Cerebellar nuclear complex (tissue), 1 donor: ENCODE measurements at places on chromosomes 4 and X.

DNA sequence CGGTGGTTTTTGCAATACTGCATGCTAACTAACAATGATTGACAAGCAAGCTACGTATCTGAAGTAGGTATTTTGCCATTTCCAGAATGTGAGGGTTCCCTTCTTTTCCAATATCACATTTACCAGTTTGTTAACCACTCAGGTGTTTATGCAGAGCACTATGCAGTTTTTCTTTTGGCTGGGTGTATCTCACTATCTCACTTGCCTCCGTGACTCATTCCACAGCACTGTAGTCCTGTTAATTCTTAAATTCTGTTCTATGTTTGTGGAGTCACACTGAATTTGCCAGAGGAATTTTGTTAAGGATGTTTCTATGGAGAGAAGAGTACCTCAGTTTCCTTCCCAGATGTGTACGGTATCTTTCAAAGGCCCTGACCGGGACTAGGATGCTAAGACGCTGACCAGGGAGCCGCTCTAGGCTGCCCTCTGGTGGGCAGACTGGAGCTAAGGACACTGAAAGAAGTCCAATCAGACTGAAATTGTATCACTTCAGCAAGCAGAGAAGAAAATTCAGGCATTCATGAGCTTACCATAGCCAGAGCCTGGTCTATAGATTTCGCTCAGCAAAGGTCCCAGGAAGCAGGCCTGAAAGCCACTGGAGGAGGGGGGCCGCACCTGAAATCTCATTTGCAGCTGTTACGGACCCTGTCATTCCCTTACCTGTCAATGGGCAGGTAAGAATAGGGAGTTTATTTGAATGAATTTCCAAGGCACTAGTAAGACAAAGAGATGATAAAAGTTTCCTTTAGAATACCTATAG, 388.4 kb upstream of the SPOCK3 start:
- DNase-seq, result no peak

GRCh38 chr4:88219099-88219498, 60.7 kb upstream of the ABCG2 start:
- DNase-seq, result no peak

- DNase-seq, result no peak
These were observed 40.7 kb downstream of the KLF3 start for GRCh38 chr4:38704622-38705154.

DNA sequence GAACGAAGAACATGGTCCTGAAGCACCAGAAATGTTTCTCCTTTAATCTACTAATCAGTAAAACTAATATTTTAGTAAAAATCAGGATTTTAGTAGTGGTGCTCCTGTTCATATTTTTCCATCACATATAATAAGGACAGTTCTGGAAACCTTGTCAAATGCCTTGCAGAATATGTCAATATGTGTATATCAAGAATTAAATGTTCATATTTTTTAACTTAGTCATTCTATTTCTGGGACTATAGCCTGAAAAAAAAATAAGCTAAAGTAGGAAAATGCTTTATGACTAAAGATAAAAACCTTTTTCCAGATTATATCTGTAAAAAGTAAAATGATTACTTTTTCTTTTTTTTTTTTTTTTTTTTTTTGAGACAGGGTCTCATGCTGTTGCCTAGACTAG, 65.1 kb downstream of the MAB21L2 start:
- no peak for DNase-seq

GRCh38 chrX:149937871-149938426, 342 bp downstream of the EOLA2 start:
- no peak for DNase-seq

- DNase-seq, result no peak
These were observed 593 bp downstream of the SH3RF1 start for GRCh38 chr4:169269916-169270809.

DNA sequence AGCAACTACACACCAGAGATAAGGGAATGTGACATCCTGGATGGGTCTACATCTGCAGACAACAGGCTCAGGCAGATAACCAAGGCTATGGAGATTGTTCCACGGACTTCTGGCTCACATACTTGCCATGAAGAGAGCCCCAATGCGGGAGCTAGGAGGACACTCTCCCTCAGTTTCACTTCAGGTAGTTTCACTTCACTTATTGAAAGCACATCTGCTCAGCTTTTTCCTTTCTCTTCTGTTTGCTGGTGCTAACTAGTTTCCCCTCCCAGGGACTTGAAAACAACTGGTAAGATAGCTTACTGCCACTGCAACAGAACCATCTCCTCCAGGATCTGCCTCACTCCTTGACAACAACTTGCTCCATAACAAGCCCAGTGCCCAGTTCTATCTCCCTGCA, 1.4 kb upstream of the CT47C1 start:
- DNase-seq, result no peak

- DNase-seq, result no peak
These were observed 510.1 kb downstream of the GALNTL6 start for GRCh38 chr4:172323288-172323687.

DNA sequence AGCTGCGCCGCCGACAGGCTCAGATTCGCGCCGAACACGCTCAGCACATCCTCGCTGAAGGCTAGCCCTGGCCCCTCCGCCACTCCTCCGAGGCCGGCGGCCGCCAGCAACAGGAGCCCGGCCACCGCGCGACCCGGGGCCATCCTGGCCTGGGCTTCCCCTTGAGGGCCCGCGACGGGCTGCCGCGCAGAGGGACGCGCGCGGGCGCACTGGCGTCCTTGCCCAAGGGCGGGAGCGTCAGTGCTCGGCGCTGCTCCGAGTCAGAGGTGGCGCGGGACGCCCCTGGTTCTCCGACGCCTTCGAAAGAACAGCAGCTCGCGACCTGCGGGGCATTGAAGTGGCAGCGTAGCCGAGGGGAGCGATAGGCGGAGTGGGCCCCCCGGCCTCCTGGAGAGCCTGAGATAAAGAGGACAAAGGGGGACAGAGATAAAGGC, 745 bp downstream of the SLC39A8 start:
- DNase-seq, result no peak

- DNase-seq, result no peak
These were observed 51.5 kb upstream of the TBC1D9 start for GRCh38 chr4:140807491-140808252.

GRCh38 chrX:139448996-139449395, 81.5 kb upstream of the F9 start:
- no peak for DNase-seq

- DNase-seq, result no peak
These were observed 20.1 kb downstream of the SLC7A11 start for GRCh38 chr4:138222046-138222445.

- DNase-seq, result no peak
These were observed 93.8 kb downstream of the TBL1X start for GRCh38 chrX:9558615-9559014.

DNA sequence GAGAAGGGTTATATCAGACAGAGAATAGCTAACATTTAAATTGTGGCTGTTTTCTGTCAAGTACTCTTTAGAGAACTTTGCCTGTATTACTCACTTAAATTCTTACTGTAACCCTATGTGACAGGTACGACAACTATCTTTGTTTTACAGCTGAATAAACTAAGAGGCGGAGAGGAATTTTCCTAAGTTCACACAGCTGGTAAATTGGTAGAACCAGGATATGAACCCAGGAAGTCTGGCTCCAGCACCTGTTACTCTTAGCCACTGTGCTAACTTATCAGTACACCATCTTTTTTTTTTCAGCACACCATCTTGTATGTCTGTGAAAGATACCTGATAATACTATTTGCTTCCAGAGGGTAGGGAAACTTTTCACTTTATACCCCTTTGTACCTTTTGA, 2.0 kb upstream of the SYP start:
- no peak for DNase-seq

GRCh38 chr4:15078682-15079642, 76.7 kb downstream of the CPEB2 start:
- DNase-seq, result no peak

GRCh38 chrX:51496501-51497291, at the start of gene NUDT11:
Gene NUDT11, minus strand, starts transcription at chrX:51496592. Its CDS starts 148 bp downstream, at chrX:51496444.
- no peak for DNase-seq

DNA sequence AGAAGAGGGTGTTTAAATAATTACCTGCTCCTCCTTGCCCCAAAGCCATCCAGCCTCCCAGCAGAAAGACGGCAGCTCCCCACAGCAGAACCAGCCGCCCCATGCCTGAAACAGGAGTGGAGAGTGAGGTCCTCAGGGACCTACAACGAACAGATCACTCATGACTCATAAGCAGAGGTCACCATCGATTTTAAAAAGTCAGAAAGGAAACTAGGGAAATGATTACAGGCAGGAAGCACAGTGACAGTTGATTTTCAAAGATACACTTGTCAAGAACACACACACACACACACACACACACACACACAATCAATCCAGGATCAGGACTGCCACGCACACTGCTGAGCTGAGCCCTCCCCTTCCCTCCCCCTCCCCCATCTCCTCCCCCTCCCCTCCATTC, at the start of gene CRLF2:
TSS of gene CRLF2 (minus strand) at position 118 of the 400 bp plus-strand sequence. CDS start at position 103, 15 bp downstream.
- no peak for DNase-seq

DNA sequence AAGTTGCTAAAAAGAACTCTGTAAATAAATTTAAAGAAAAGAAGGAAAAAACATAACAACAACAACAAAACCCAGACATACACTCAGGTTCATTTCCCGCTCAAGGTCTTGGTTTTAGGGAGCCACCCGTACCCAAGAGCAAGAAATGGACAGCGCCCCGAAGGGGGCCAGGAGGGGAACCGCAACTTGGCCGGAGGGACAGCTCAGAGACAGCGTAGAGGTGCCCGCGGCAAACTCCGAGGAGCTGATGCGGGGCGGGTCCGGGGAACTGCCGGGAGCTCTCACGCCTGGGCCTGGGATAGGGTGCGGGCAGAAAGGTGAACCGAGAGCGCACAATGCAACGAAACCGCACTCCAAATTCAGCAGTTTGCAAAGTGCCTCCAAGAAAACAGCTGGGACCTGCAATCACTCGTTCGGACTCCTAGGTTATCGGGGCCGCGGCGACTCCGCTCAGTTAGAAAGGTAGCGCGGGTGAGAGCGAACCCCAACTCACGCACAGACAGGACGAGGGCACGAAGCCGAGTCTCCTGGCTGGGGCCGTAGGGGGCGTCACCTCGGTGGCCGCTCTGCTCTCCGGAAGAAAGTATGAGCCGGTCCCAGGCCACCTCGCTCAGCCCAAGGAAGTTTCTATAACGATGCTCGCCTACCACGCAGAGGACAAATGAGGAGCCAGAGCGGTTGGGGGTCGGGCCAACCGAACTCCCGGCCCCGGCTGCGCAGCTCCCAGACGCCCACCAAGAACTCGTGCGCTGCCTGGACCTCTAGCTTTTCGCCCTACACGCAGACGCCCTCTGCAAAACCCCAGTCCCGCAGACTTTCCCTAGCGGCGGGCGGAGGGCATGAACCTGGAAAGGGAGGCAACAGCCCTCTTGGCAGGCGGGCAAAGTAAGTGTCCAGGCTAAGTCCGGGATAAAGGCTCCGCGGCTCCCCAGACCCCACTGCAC, 1.4 kb downstream of the NDNF start:
- no peak for DNase-seq

- no peak for DNase-seq
These were observed 317.3 kb downstream of the FBXW7 start for GRCh38 chr4:152218576-152218975.

GRCh38 chr4:23903859-23904438, 14.1 kb upstream of the PPARGC1A start:
- DNase-seq, result no peak

DNA sequence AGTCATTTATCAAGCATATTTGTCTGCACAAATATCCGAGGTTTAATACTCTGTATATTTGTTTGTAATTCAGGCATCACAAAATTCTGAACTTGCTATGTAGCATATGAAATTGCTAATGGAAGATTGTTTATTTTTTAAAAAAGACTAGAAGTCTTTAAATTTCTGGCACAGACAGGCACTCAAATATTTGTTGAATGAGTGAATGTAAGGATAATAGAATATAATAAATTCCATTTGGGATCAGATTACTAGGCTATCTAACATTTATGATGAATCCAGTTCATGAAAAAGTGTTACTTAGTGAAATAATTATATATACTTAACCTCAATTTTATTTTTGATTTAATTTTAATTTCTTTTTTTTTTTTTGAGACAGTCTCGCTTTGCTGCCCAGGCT, 30.4 kb upstream of the TEC start:
- DNase-seq, result no peak

DNA sequence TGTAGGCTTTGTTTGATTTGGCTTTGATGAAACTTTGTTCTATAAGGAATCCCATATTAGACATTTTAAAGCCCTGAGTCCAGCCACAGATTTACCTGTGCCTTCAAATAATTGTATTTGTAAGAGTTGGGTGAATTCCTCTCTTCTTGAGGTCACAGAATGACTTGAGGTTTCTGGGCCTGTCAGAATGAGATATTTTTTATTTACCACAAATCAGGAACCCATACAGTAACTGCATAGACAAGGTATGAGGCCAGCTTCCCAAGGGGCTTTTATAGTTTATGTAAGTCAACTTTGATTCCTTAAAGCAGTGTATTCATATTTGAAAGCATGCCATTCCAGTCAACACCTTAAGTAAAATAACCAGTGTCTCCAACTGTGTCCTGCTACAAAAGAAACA, 29.1 kb upstream of the CXCL3 start:
- no peak for DNase-seq

- DNase-seq, result no peak
These were observed 155.2 kb downstream of the ZNF330 start for GRCh38 chr4:141375855-141376254.

- DNase-seq, result no peak
These were observed 120.9 kb downstream of the BEND2 start for GRCh38 chrX:18099745-18100144.

GRCh38 chrX:97844943-97845342, 961.2 kb downstream of the RPA4 start:
- no peak for DNase-seq

GRCh38 chr4:141636082-141636770, at the start of gene IL15:
Gene IL15, plus strand, starts transcription at chr4:141636583. Its CDS starts 82,882 bp downstream, at chr4:141719465.
- no peak for DNase-seq

DNA sequence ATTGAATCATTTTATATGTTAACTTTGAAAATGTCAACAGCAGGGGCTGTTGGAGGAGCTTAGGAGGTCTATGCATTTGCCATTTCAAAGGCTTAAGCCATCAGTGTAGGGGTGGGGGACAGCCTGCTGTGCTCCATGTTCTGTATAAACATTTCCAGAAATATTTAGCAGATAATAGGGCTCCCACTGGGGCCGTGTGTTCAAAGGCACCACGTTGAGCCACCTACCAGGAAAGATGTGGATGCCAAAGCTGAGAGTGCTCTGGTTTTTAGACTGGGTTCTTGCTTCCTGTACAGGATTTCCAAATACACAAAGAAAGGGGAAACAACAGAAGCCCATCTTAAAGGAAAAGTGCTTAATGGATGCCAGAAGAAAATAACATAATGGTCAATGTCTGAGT, 219.5 kb downstream of the CENPC start:
- DNase-seq, result no peak

GRCh38 chr4:54440394-54441136, 211.5 kb downstream of the PDGFRA start:
- no peak for DNase-seq

GRCh38 chr4:10336471-10336870, 120.8 kb downstream of the ZNF518B start:
- DNase-seq, result no peak
